BJ (cell line): ENCODE measurements at places on chromosomes 4 and X.

DNA sequence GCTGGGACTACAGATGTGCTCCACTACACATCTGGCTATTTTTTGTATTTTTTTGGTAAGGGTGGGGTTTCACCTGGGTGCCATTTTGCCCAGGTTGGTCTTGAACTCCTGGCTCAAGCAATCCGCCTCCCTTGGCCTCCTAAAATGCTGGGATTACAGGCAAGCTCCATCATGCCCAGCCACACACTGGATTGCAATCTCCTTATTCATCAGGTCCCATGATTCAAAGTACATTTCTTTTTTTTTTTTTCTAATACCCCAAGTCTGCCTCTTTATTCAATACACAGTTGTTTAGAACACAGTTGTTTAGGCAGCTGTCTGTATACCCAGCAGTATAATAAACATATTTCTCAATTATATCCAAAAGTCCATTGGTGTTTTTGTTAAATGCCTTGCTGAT is 130.3 kb upstream of the ARSJ start:
- no peak for DNase-seq

- peak; percentile 15 for DNase-seq
Measured at GRCh38 chr4:168487282-168488035, 7.2 kb upstream of the DDX60L start.

- DNase-seq, result no peak
Measured at GRCh38 chr4:85970535-85970934, 389.3 kb downstream of the MAPK10 start.

DNA sequence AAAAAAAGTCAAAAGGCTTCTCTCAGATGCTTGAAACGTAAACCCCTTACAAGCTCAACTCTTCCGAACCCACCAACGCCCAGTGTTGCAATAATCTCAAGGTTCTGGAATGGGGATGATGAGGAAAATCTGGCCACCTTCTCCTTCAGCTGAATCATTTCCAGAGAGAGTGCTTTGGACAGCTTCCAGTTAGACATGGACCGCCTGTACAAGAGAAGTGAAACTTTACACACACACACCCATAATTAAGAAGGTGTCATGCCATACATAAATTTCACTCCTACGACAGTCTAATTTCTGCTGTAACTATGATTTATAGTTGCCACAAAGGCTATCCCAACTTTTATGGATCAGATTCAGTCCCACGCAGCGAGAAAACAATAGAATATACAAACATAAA is 72.3 kb downstream of the PRKG2 start:
- DNase-seq, result no peak

DNA sequence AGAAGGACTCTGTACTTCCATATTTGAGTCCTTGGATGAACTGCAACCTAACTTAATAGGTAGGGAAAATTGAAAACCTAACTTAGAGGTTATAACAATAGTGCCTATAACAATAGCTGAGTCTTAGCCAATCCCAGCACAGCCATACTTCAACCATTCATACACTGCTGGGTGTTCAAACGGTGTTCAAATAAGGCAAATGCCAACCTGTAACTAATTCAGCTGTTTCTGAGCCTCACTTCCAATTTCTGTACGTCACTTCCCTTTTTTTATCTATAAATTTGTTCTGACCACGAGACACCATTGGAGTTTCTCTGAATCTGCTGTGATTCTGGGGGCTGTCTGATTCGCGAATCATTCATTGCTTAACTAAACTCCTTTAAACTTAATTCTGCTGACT is 9.6 kb upstream of the GRSF1 start:
- DNase-seq, result no peak

DNA sequence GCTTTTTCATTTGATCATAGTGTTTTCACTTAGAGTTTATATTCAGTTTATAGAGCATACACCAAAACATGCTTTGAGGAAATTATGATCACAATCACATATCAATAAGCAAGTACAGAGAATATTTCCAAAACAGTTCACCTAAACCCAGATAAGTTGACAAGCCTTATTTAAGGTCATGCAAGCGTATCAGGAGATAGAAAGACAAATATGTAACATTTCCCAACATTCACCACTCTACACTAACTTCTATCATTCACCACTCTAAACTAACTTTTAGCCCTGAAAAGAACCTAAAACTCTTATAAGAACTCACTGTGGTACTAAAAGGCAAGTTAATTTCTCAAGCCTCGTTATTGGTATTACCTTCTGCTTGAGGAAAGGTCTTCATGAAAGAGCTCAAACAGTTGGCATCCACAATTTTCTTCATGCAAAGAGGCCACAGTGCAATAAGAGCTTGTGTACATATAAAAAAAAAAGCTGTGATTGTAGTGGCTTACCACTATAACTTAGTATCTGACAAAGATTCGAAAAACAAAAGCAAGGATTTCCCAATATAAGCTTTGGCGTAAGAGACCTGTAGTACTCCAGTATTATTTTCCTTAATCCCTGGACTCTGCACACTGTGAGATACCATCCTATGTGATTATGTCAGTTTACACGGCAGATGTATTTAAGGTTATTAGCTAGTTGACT is 903.3 kb downstream of the STIM2 start:
- no peak for DNase-seq

- DNase-seq, result no peak
Measured at GRCh38 chrX:38006778-38007177, 425 bp downstream of the SYTL5 start.

- no peak for DNase-seq
Measured at GRCh38 chr4:68183417-68183816, 53.7 kb upstream of the TMPRSS11F start.

DNA sequence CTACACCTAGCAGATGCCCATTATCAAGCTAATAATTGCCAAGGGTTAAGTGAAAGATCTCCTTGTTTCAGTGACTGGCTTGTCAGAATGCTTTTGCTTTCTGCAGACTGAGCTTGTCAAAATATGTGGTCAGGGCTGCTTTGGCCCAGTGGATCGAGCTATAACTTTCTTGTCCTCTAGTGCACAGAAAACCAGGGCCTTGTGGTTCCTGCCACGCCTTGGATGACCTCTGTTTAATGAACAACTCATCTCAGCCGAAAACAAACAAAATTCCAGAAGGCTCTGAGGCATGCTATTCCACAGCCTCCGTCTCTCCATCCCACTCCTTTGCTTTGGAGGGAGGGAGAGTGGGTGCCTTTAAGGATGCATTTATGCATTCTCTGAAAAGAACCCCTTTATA is 11.3 kb downstream of the EVC start:
- DNase-seq, result no peak

DNA sequence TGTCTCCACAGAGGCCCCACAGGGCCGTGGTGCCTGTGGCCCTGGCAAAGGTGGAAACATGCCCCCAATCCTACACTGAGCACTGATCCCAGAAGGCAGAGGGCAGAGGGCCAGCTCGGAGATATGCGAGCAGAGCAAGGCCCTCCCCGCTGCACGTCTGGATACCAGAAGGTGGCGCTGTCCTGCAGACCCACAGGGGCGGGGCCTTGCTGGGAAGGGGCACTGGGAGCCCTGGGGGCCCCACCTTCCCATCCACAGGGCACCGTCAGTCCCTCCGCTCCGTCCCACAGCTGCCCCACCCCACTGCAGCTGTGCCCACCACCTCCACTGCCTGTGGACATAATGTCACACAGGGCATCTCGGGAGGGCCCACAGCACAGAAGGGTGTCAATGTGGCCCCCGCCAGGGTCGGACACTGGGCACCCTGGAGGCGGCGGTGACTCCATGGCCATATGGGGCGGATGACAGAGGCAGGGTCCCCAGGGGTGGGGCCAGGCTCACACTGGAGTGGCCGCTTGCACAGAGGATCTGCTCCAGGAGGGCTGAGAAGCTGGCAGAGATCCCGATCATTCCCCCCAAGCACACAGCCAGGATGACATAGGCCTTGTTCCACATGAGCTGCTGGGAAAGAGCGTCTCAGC is 4.8 kb downstream of the SLC49A3 start:
- no peak for DNase-seq

- no peak for DNase-seq
Measured at GRCh38 chr4:20431543-20431951, 179.8 kb downstream of the SLIT2 start.

- DNase-seq, result no peak
Measured at GRCh38 chr4:16165931-16166330, 60.3 kb downstream of the TAPT1 start.

GRCh38 chr4:45580334-45580733 is 543.5 kb downstream of the GABRG1 start:
- DNase-seq, result no peak

DNA sequence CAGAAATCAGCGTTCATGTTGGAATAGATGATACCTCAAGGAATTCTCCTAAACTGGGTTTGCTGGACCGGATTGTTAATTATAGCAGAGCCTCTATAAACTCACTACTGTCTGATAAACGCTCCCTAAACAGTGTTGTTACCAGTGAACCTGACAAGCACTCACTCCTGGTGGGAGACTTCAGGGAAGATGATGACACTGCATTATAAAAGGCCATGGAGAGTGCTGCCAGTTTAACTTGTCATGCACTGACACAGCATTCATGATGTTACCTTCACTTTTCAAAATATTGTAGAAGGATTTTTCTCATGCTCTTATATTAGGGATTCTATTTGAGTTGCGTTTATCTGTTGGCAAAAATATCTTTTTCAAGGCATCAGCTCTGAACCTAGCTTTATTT is 57.7 kb upstream of the PGK1 start:
- no peak for DNase-seq

DNA sequence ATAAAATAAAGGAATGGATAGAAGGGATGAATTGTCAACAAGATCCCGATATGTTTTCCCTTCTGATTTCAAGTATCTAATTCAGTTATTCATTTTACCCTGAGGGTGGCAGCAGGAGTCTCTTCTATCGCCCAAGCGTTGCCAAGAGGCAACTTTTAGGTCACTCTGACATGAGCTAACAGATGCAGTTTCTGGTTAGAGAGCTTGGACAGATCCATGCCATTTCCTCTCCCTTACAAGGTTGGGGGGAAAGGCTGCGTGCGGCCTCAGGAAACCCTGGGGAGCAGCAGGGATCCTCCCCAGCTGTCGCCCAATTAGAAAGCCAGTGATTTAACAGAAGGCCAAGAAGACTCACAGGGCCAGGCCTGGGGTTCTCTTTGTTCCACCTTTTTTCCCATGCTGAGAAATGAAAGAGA is 35.3 kb upstream of the WAS start:
- peak; percentile 6 for DNase-seq

DNA sequence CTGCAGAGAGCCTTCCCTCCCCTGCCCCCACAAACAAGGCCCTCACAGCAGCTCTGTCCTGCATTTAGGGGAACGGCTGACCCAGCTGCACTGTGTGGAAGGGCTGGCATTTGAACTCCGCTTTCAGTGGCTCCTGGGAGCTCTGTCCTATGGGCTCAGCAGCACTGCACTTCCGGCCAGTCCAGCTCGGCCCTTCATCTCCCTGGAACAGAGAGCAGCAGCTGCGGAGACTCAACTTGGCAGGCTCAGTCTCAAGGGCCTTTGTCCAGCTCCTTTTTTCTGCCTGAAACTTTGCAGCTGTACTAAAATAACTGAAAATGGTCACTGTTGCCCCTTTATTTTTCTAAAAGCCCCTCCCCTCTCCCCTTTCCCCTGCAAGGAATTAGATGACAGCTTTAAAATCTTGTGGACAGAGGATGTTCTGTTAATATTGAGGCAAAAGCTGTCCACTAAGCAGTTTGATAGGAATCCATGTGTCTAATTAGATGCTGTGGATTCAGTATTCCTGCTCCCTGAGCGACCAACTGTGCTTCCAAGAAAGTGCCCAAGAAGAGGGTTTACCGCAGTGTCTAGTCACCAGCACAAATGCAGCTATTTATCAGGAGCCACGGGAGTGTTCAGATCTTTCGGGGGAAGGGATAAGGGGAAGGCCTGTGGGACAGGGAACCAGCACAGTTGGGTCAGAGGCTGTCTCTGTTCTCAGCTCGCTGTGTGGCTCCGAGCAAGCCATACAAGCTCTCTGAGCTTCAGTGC is 133.1 kb downstream of the AFAP1 start:
- no peak for DNase-seq

- peak; percentile 4 for DNase-seq
Measured at GRCh38 chr4:83320548-83320947, 14.1 kb downstream of the HPSE start.

DNA sequence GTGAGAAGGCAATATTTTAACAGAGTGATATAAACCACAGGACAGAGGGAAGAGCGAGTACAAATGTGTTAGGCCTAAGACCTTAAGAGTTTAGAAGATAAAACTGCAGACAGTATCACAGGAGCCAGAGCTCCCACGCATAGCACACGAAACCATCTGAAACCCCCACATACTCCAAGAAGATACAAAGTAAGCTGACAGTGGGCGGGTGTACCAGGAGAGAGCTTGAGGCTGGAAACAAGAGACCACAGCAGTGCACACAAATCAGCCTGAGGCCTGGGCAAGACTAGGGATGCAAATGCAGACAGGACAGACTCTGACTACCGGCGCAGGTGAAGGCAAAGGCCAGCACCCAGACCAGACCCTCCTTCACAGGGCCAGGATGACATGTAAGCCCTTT is 54.1 kb upstream of the ARHGAP24 start:
- no peak for DNase-seq
